ENCODE measurements at places on chromosomes 3 and 15.

GRCh38 chr3:32708672-32709283 lies 23.8 kb downstream of the CNOT10 start:
- no peak for DNase-seq

- no peak for DNase-seq
Measured at GRCh38 chr15:61840090-61840489, 220.2 kb downstream of the VPS13C start.

- no peak for DNase-seq
Measured at GRCh38 chr15:90024406-90024805, 23.3 kb downstream of the ZNF710 start.

DNA sequence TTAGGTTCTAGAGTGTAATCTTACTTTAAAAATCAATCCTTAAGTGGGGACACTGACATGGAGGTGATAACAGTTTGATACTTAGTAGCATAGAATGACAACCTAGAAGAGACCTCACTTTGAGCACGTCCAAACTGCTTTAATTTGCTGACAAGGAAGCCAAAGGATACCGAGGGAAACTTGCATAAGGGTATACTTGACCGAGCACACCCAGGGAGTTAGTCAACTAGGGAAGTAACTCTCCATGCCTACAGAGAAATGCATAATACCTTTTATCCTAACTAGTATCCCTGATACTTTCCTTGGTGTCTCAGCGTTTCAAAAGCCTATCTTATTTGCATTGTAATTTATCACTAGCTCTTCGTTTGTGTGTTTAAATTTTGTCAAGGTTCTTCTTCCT lies 5.5 kb upstream of the TPRG1 start:
- no peak for DNase-seq

DNA sequence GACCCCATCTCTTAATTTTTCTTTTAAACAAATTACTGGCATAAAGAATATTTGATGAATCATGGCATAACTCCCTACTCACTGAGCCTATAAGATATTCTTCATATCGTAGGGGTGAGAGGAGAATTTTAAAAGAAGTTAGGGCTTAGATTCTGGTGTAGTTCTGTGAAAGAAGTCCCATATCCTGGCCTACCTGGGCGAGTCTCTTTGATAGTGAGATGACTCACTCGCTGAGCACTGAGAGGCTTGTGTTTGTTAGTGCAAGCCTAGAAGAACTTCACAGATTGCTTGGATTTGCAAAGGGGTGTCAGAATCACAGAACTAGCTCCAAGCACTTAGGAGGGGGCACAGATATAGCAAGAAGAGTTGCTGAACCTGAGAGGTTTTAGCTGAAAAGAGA lies 133.8 kb upstream of the TMC3 start:
- DNase-seq = no peak

- no peak for DNase-seq
Measured at GRCh38 chr3:87132801-87133200, 94.3 kb upstream of the CHMP2B start.

GRCh38 chr3:128179484-128179819 lies 26.2 kb downstream of the EEFSEC start:
- DNase-seq = no peak

- no peak for DNase-seq
Measured at GRCh38 chr3:105259496-105259895, 107.2 kb upstream of the ALCAM start.

GRCh38 chr3:55521738-55522421 lies 34.8 kb upstream of the WNT5A start:
- no peak for DNase-seq

DNA sequence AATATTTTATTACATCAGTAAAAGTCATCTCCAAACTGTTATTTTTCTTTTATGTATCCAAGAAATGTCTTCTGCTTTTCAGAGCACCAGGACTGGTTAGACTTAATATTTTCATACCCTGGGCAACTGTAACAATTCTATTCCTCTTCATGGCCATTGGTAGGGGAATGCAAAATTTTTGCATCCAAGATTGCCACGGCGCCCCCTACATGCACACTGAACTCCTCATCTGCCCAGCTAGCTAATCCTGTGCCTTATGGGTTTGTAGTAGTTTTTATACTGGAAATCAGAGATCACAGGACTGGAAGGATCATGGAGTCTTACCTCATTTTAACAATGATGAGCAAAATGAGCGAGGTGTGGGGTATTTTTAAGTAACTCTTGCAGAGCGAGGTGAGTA lies 74.2 kb downstream of the CRTC3 start:
- DNase-seq = no peak

GRCh38 chr3:175558261-175558660 lies 699.1 kb downstream of the NAALADL2 start:
- no peak for DNase-seq

DNA sequence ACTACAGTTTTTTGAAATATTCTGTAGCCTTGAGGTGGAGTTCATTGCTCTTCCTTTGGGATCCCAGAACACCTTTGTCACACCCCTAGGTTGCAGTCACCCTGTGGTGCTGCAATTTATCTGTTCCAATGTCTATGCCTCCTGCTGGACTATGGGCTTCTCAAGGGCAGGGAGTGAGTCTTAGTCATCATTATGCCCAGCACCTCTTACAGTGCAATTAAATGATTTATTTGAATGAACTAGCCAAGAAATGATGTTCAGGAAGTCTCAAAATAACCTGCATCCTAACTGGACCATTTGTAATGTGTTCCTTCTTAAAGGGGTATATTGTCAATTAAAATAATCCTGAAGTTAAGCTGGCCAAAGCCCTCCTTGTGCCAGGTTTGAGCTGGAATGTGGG lies 28.5 kb downstream of the SHC4 start:
- DNase-seq = no peak

GRCh38 chr3:68757157-68757556 lies 175.2 kb downstream of the TAFA4 start:
- DNase-seq = no peak

- no peak for DNase-seq
Measured at GRCh38 chr3:190709351-190709773, 153.1 kb downstream of the GMNC start.

DNA sequence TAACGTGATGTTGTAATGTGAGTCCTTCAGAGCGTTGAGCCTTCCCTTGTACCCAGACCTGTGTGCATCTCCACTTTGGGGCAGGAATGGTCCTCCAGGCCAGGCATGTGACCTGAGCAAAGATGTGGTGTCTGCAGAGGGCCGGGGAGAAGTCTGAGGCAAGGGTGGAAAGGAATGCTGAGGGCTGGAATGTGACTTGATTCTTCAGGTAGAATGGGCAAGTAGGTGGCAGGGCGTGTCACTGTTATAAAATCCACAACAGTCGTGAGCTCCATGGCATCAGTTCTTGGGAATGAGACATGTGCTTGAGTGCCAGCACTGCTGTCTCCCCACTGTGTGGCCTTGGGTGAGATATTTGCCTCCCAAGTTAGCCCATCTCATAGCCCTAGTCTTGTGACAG lies 24.0 kb upstream of the BSN start:
- DNase-seq = no peak

- no peak for DNase-seq
Measured at GRCh38 chr15:38672814-38673670, 108.4 kb upstream of the RASGRP1 start.

DNA sequence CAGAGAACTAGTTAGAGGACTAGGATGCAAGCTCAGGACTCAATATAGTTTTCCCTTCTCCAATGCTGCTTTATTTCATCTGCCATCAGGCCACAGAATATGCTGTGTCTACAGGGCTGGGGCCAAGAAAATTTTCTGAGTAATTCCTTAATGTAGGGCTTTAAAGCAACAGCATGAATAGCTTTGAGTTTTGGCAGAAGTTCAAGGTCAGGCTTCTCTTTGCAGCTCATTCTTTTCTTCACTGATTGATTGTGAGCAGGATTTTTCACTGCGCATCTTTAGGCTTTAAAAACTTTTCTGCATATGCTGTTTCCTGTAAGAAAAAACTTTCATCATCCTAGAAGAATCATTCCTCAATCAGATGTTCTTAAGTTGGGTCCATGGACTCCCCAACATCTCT lies 4.6 kb downstream of the TMEM108 start:
- no peak for DNase-seq

- no peak for DNase-seq
Measured at GRCh38 chr3:96000966-96001365, 813.4 kb upstream of the EPHA6 start.

DNA sequence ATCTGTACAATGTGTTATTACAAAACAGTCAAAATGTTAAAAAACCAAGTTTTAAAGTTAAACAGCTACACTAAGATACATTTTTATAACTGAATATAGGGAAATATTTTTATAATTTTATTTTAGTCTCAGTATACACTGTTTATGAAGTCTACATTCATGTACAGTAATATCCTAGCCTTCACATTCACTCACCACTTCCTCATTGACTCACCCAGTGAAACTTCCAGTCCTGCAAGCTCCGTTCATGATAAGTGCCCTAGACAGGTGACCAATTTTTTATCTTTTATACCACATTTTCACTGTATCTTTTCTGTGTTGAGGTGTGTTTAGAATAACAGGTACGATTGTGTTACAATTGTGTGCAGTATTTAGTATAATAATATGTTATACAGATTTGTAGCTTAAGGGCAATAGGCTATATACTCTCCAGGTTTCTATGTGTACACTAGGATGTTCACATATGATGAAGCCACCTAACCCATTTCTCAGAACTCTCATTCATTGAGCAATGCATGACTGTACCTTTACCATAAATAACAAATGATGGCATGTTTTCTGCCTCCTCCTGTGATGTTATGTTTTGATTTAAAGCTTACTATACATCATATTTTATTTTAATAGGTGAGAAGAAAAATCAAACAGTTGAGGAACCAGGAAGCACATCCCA lies 388.4 kb upstream of the NDN start:
- DNase-seq = no peak

- no peak for DNase-seq
Measured at GRCh38 chr3:134430174-134430573, 55.6 kb downstream of the ANAPC13 start.

DNA sequence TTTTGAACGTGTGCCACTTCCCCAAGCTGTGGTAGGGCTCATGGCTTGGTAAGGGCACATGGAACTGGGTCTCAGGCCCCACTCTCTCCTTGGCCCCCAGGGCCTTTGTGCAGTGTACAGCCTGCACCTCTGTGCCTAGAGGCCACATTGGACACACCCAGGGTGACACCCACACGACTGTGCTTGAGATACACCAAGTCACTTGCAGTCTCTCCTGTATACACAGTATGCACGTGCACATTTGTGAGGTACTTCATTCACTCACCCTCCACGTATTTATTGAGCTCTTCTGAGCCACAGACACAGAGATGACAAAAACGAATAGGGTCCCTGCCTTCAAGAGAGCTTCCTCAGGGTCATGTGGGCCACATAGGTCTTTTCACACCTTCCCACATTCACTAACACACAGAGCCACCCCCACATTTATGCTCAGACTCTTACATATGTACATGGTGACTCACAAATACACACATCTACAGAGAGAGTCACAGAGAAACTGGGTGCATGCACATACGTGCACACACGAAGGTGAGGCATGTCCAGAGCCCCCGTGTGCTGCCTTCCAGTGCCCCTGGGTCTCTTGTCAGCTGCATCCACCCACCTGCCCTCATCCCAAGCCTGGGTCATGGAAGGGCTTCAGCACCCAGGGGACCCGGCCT lies 9.8 kb upstream of the TMEM115 start:
- DNase-seq = no peak

DNA sequence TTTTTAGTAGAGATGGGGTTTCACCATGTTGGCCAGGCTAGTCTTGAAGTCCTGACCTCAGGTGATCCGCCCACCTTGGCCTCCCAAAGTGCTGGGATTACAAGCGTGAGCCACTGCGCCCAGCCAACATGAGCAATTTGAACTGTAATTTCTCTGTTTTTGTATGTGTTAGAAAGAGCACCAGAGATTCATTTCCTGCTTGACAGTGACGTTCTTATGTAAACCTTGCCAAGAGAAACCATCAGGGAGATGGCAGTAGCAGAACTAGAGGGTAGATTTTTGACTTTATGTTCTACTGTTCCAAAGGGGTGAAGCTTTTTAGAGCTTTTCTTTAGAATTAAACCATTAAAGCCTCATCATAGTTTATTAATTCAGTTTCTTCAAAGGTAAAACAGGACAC lies 148.1 kb upstream of the UMPS start:
- DNase-seq = no peak

DNA sequence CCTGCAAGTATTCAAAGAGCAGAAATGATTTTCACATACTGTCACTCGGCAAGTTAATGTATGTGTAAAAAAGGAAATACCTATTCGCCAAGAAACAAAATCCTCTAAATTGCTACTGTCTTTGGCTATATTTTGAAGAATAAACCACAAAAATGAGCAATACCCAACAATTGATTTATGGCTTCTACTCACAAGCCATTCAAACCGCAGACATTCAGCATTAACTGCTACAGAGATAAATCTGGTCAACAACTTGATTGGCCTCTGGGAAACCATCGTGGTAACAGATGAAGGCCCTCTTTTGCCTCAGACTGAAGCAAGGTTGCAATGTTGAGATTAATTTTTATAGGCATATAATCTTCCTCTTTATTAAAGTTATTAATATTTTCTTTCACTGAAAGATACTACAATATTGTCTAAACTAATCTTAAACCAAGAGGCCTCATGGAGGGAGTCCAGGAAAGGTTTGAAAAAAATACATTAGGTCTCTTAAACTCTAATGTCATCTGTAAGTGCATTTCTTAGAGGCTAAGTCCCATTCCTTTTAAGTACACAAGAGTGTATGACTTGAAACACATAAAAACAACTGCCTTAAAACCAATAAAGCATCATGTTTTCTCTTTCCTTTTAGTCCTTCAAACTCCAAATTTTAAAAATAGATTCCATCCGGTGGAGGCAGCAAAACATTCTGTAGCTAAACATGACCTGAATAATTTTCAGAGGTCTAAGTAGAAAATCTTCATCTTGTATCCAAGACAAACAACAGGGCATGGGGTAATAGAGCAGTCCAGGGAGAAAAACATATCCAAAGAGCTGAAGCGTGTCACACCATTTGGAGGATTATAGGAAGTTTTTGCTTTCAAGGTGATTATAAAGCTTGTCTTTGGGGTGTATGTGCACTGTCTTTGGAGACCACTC lies 162.4 kb upstream of the TGFBR2 start:
- DNase-seq = no peak

GRCh38 chr15:40110866-40111550 lies 2.3 kb upstream of the BMF start:
- DNase-seq = no peak

GRCh38 chr3:62261121-62261520 lies 112.2 kb downstream of the FEZF2 start:
- no peak for DNase-seq

DNA sequence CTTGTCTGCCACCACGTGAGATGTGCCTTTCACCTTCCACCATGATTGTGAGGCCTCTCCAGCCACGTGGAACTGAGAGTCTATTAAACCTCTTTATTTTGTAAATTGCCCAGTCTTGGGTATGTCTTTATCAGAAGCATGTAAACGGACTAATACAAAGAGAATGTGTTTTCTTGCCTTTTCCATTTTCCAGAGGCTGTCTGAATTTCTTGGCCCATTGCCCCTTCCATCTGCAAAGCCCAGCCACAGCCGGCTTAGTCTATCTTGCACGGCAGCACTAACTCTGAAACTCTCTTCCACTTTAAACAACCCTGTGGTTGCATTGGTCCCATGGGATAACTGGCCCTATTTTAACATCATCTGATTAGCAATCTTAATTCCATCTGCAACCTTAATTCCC lies 215.3 kb downstream of the LRTM1 start:
- DNase-seq = no peak
